ENCODE measurements at places on chromosomes 5 and 9.

DNA sequence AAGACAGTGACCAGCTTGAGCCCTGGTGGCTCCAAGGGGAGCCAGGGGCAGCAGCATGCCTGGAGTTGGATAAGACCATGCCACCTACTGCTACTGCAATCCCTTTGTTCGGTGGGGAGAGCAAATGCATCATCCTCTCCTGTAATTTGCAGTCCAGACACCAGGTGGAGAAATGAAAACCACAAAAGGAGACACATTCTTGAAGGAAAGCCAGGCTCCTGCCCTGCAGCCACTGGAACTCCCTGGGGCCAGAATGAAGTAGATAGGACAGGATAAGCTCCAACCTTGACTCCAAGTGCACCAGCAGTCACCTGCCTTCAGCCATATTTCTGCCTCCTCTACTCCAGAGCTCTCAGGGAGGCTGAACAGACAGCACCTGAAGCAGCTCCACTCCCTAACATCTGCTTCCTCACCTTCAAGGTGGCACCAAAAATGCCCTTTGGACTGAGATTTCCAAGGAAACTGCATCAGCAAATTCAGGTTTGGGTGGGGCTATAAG, 65.1 kb upstream of the IQGAP2 start:
- DNase-seq, result no peak

DNA sequence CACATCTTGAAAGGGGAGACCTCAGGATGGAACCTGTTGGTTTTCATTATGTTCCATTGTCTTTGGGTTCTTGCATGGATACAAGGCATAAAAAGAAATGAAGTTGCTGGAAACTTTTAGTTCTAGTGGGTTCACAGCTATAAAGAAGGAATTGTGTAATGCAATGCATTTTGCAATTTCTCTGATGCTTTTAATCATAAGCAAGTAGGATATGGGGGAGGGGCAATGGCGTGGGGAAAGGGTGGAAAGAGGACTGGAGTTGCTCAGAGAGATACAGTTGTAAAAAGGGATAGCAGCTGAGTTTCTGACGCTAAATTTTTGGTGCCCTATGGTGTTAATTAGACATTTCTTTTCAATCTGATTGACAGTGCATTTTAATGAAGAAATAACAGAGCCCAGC, 88.6 kb upstream of the FANCC start:
- DNase-seq, result no peak

GRCh38 chr9:113675475-113675941, 200.6 kb upstream of the ZNF618 start:
- no peak for DNase-seq

GRCh38 chr5:39979-40583, 51.9 kb upstream of the PLEKHG4B start:
- no peak for DNase-seq

- DNase-seq, result no peak
These were observed 11.4 kb downstream of the PHF2 start for GRCh38 chr9:93587651-93588347.

DNA sequence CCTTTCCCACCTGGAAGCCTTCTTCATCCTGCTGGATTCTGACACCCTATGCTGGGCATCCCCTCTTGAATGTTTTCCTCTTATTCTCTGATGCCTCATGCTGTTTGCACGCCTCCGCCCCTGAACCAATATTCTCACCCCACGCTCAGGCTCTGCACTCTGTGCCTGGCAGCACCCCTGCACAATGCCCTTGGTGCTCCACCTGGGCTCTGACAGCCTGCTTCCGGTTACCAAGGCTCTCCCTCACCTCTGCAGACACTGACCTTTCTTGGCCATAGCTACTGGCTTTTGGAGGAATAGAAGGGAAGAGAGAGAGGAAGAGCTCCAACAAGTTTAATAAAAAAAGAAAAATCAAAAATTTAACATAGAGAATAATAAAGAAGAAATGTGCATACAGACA, 108.7 kb upstream of the SHB start:
- DNase-seq, result no peak

DNA sequence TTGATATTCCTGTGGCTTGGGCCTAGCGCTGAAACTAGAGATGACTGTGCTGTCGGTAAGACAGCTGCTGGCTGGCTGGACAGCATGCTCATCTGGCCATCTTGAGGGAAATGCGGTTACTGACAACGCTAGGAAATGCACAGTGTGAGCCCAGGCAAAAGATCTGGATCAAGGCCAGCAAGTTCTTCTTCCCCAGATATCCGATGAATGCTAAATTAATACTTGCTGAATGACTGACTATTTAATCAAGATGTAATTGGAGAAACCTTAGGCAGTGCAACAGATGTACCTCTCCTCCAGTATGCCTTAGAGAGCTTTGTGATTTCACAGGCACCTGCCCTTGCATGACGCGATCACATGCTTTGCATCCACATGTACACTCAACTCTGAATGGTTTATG, 659.1 kb downstream of the EFNA5 start:
- no peak for DNase-seq

DNA sequence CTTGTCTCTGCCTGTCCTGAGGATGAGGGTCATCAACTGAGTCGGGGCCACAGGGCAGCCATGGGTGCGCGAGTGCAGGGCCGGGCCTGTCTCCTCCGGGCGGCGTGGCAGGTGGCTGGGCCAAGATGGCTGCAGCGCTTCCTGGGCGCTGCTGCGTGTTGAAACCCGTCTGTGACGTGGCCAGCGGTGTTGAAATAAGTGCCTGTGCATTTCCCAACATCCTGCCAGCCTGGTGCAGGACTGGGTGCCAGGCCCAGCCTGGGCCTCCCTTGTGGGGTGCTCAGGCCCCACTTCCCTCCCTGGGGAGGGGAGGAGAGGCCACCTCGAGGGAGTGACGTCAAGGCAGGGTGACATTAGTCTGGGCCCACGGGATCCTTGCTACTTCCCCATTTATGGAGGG, 45.5 kb downstream of the RXRA start:
- no peak for DNase-seq

DNA sequence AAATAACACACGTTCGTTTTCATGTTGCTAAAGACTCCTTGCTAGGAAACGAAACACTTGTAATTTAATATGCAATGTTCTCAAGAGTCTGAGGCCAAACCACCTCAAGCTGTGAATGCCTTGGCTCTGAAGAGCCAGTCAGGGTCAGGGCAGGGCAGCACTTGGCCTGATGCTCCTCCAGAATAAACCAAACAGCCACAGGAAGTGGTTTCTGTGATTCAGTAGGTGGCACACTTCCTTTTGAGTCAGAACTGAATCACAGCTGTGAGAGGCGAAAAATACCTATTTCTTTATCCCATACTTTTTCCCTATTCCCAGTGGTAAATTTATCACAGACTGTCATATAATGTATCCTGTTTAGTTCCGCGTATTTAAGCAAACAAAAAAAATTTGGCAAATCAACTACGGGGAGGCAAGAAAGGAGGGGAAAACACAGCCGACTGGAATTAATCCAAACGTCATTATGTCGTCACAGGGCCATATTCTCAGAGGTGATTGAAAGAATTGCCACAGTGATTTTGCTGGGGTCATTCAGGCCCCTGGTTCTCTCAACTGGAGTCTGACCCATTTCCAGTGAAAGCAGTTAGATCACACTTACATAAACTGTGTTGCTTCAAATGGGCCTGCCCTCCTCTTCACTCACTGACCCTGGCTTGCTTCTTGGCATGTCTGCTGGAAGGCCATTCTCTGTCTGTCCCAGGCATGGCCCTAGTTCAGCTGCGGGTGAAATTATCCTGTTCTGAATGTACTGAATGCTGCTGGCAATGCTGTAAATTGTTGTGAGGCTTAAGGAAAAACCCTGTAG, 71.2 kb downstream of the ARRDC3 start:
- DNase-seq, result peak; percentile 84

GRCh38 chr9:93955111-93955980, at the start of gene BARX1:
Gene BARX1 (minus strand): TSS chr9:93955355. CDS start chr9:93955146, 209 bp downstream.
- peak; percentile 16 for DNase-seq

DNA sequence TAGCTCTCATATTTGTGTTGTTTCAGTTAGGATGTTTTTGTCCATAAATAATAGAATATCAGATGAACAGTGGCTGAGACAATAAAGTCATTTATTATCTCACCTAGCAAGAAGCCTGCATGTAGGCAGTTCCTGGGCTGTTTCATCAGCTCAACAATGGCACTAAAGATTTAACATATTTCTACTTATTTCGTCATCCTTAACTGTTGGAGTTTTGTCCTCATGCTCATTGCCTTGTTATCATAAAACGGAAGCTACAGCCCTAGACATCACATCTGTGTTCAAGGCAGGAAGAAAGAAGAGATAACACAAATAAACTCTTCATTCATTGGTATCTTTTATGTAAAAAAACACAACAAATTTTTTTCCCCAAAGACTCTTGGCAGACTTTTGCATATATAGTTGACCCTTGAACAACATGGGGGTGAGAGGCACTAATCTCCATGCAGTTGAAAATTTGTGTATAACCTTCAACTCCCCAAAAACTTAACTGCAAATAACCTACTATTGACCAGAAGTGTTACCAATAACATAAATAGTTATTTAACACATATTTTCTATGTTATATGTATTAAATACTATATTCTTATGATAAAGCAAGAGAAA, 277.2 kb upstream of the ADRA1B start:
- DNase-seq, result no peak

- no peak for DNase-seq
These were observed 177.4 kb downstream of the NSG2 start for GRCh38 chr5:174222891-174223290.

DNA sequence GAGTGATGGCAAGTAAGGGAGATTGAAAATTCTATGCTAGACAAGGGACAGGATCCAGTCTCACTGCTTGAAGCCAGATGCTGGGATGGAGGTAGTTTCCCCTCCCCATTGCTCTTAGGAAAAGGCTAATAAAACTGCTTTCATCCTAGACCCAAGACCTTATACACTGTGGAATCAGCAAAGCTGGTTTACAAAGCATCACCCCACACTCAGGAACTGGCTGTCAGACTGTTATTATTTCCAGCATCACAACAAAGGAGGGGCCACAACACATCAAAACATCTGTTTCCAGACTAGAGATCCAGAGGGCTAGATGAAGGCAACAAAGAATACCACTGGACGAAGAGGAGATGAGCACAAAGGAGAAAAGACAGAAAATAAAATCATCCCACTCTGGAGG, 364.6 kb upstream of the PTGER4 start:
- no peak for DNase-seq

- no peak for DNase-seq
These were observed 161.6 kb downstream of the COL23A1 start for GRCh38 chr5:178428341-178429155.

GRCh38 chr9:107782381-107782780, 292.8 kb upstream of the KLF4 start:
- no peak for DNase-seq
